ENCODE measurements at places on chromosomes 11 and 22.
A peak's percentile ranks its signal among the peaks of the same experiment; 100 is the strongest.

DNA sequence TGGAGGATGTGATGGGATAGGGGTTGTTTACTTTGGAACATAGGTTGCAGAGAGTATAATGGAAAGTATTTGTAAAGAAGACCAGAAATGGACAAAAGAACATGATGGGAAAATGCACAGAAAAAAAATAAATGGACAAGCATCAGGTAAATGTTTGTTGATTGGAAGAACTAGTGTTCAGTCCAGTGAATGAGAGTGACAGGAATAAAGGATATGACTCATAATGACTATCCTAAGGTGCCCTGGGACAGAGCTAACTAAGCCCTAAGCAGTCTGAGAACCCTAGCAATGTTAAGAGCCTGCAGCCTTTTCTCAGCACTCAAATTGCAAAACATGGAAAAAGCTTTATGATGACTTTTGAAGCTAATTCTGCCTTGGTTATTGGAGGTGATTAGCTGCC lies 732.8 kb upstream of the ANO5 start:
- DNase-seq: no peak

DNA sequence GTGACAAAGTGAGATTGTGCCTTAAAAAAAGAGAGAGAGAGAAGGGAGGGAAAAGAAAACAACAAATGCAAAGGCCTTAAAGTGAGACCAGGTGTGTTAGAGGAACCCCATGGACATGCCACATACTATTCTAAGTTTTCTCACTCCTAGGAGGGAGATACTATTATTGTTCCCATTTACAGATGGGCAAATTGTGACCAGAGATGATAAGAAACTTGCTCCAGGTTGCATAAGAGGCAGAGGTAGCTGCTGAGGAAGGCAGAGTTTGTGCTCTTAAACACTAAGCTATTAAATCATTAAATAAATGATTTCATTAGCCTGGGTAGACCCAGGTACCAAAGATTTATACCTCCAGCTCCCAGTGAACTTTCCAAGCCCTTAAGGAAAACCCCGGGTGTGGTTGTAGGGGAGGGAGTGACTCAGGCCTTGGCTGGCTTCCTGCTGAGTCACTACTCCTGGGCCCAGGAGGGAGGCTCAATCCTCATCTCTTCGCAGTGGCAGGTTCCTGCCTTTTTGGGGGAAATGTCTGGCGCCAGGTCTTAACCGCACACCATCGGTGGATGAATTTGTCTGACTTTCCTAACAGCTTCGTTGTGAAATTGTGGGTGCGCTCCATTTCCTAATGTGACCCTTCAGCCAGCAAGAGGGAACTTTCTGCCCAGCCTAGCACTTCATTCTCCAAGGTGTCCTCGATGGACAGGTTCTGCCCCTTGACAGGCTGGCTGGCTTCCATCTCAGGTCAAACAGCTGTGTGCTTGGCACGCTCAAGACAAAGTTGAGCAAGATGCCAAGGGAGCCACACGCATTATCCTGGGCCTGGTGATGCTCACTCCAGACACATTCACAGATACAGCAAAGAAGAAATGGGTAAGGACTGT lies 33.4 kb upstream of the PTPRJ start:
- peak; percentile 67 for DNase-seq

DNA sequence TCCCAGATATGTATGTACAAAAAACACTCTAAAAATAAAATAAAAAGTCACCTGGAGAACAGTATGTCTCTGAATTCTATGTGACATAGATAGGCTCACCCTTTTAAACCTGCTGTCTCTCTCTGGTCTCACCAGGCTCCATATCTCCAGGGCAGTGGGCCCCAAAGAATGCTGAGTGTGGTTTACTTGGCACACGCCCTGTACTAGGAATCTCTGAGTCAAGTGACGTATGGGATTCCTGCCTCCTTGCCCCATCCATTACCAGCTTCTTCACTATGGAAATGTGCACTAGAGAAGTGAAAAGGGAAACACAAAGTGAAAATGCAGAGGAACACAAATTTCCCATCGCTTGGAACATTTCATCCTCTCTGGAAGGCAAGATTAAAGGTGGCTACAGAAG lies 722.2 kb upstream of the TENM4 start:
- no peak for DNase-seq

GRCh38 chr22:30832407-30832987 lies 136.1 kb downstream of the MORC2 start:
- DNase-seq: no peak

DNA sequence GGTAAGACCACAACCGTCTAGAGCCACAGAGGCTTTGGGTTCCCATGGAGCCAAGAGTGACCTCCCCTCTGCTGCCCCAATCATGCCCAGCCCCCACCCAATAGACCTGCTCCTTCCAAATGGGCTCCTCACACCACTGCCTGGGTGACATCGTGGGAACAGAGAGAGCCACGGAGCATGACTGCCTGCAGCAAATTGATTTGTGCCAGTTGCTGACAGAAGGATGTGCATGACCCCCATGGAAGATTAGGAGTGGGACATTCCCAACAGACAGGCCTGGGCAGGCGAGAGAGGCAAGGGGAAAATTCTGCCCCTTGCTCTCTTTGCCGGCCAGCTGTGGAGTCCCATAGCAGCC lies 88.5 kb downstream of the TENM4 start:
- no peak for DNase-seq

GRCh38 chr11:74171630-74171968 lies 510 bp downstream of the PPME1 start:
- DNase-seq: no peak

GRCh38 chr11:130892861-130893260 lies 23.4 kb downstream of the SNX19 start:
- DNase-seq: no peak

GRCh38 chr11:17376493-17376892 lies 12.0 kb downstream of the KCNJ11 start:
- no peak for DNase-seq

DNA sequence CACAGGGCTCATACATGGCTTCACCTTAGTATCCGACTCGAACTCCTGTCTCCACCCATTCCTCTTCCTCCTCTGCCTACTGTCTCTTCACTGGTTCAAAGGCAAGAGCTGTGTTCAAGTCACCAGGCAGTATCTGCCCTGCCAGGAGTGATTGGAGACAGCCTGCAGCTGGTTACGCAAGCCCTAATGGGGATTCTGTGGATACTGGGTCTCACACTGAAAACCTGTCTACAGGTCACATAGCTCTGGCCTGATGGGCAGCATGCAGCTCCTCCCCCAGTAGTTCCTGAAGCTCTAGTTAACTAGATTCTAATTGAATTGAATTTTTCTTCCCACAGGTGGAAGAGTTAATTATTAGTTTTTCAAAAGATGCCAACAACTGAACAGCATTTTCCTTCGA lies 332.2 kb downstream of the TMEM135 start:
- DNase-seq: no peak

DNA sequence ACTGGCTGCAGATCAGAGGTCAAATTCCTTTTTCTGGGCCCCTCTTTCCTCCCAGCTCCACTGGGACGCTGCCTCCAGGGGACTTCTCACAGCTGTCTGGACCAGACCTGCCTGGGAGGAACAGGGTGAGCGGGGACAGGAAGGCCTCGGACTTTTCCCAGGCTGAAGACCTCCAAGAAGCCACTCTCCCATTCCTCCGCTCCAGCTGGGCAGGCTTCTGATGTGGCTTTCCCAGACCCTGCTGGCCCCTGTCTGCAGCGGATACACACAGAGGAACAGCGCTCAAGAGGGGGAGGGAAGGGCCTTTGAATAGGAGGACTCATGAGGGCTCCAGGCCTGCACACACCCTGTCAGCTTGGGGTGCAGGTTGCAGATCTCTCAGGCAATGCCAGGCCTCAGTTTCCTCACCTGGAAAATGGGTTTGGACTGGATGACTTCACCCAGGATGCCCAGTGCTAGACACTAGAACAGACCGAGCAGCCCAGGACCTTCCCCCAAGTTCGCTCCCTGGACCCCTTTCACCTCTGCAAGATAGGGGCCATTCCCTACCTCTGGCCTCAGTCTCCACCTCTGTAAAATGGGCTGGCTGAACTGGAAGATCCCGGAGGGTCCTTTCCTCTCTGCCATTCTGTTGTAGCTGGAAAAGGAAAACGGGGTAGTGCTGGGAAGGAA lies 36.6 kb downstream of the MB start:
- no peak for DNase-seq

DNA sequence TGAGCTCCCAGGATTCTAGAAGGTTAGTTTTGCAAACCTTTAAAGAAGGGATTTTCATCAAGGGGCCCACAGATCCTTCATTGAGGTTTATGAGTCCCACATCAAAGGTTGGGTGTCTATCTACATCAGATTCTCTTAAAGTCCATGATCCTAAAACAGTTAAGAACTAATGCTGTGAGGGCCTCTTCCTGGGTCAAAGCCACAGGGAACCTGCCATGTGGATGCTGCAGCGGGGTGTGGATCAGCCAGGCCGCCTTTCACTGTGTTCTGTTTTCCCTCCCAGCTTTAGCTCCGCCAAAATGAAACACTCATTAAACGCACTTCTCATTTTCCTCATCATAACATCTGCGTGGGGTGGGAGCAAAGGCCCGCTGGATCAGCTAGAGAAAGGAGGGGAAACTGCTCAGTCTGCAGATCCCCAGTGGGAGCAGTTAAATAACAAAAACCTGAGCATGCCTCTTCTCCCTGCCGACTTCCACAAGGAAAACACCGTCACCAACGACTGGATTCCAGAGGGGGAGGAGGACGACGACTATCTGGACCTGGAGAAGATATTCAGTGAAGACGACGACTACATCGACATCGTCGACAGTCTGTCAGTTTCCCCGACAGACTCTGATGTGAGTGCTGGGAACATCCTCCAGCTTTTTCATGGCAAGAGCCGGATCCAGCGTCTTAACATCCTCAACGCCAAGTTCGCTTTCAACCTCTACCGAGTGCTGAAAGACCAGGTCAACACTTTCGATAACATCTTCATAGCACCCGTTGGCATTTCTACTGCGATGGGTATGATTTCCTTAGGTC lies 5.3 kb downstream of the SERPIND1 start:
- no peak for DNase-seq

DNA sequence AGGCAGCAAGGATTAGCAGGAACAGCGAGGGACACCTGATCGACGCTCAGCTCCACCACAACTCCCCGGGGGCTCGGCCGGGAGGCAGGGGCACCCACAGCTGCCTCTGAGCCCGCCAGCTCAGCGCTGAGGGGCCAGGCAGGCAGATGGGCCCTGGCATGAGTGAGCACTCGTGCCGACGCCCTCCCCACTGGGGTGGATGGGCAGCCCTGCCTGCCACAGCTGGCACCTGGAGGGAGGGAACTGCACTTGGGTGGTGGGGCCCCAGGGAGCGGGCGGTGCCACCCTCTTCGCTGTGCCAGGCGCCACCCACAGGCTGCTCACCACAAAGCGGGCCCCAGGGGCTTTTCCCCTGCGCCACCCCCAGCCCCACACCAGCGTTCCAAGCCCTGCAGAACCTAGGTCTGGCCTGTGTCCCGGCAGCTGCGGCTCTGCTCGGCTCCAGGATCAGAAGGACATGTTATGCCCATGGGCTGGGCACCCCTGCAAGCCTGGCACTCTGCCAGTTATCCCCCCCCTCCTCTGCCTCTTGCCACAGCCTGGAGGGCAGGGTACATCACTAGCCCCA lies 28.8 kb downstream of the WNT7B start:
- DNase-seq: no peak

- no peak for DNase-seq
Measured at GRCh38 chr11:134503596-134503995, 91.6 kb upstream of the B3GAT1 start.

DNA sequence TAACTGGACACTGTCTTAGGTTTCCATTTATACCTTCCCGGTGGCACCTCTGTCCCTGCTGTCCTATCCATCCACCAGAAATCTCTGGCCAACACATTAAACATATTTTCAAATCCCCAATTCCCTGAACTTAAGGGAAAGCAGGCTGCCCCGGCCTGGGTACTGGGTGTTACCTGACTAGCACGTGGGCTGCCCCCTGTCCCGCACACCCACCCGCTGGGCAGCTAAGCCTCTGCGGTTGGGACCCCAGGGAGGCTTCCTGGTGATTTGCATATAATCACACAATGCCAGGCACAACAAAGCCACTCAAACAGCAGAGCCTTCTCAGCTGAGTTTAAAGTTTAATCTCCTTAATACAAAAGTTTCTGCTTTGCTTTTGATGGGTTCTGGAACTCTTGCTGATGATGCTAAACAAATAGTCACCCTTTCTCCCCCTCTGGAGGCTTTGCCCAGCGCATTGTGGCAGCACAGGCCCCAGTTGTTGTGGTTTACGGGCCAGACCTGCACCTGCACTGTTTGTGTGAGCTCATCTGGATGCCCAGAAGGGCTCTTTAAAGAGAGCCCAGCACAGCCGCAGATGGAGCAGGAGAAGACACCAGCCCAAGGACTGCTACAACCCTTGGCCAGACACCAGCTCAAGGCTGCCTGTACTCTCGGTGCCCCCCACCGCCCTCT lies 59.9 kb upstream of the POU2AF1 start:
- DNase-seq: no peak

GRCh38 chr11:132080127-132080526 lies 709.7 kb downstream of the NTM start:
- no peak for DNase-seq

DNA sequence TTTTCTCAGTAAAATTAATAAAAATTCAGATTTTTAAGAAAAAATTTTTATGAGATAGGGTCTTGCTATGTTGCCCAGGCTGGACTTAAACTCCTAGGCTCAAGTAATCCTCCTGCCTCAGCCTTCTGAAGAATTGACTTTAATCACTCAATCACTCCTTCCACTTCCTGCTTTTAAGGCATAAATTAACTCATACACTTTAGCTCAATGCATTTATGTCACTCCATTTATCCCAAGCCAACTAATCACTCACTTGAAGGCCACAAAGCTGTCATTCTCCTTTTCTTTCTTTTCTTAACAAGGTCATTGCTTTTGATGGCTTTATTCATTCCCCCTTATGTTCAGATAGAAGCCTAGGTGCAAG lies 877 bp downstream of the ALG9 start:
- DNase-seq: no peak

- DNase-seq: no peak
Measured at GRCh38 chr11:63710476-63711217, 29.3 kb downstream of the RTN3 start.

DNA sequence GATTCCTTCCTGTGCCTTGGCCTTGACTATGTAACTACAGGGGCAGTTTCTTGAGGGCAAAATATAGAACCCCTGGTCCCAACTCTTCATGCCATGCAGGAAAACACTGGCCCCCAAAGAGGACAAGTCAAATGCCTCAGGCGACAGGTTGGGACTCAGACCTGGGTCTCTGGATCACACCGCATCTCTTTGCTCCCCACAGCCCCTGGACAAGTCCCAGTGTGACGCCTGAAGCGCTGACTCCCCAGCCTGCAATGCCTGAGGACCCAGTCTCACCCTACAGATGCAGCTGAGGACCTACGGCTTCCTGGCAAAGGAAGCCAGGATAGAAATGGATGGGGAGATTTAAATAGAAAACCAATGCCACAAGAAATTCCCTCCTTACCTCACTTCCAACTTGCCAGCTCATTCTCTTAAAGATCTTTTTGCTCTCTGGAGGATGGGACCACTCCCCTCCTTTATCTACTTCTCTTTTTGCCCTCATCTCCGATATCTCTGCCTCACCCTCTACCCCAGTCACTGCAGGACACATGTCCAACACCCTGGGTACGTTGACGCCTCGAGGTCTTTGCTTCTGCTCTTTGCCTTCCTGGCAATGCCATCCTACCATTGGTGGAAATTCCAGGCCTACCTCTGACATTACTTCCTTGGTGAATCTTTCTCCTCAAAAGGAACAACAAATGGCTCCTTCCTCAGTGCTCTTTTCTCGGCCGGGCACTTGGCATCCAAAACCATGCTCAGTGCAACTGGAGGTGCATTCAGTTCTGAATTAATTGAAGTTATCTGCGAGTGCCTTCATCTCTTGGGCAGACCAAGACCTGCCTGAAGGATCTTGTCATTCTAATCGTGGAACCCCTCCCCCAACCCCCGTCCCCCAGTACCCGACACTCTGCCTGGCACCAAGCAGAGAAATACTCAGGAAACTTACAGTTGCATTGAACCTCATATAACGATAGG lies 2.0 kb upstream of the PRDM11 start:
- no peak for DNase-seq

GRCh38 chr11:4643076-4643475 lies 706 bp upstream of the OR51E1 start:
- DNase-seq: no peak
